ENCODE measurements at places on chromosomes 4 and X.

- no peak for DNase-seq
These were observed 130.6 kb upstream of the STX18 start for GRCh38 chr4:4672402-4672801.

DNA sequence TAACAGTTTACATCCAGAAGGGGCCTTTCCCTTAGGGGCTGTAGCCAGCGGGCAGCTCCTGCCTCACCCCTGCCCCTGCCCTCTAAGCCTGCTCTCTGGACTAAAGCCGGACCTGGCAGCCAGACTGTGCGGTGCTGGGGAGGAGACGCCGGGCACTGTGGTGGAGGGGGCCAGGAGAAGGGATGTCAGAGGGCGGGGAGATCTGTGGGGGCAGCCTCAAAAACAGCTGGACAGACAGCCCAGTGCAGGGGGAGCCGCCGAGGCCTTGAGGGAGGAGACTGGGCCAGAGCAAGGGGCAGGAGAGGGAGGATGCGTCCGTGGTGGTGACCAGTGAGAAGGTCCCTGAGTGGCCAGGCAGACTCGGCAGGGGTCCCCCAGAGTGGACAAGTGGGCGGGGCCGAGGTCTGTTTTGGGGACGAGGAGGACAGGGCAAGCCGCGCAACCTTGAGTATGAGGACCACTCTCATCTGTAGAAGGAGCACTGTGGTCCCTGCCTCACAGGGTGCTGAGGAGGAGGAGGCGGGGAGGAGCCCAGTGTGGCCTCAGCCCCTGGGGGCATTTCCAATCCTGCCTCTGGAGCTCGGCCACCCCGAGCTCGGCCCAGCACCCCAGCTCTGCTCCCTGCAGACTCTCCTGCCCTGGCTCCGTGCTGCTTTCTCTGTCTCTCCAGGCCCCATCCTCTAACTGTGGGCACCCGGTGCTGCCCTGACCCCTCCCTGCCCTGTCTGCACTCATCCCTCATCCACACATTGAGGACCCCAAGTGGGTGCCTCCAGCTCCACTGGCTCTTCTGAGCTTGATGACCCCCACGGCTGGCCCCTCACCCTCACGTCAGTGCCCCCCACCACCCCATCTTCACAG lies 59.2 kb upstream of the NKX1-1 start:
- DNase-seq: no peak

- no peak for DNase-seq
These were observed 4.8 kb upstream of the RGS12 start for GRCh38 chr4:3287972-3288570.

- DNase-seq: no peak
These were observed 34.1 kb downstream of the ART3 start for GRCh38 chr4:76108467-76109181.

GRCh38 chr4:87758270-87758669 lies 41.1 kb upstream of the IBSP start:
- no peak for DNase-seq

DNA sequence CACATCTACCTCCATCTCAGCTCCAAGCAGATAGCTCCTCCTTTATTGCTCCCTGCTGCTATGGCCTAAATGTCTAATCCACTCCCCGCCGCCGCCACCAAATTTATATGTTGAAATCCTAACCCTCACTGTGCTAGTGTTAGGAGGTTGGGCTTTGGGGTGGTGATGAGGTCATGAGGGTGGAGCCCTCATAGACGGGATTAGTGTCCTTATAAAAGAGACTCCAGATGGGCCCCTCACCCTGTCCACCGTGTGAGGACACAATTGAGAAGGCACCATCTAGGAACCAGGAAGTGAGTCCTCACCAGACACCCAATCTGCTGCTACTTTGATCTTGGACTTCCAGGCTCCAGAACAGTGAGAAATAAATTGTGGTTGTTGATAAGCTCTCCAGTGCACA lies 13.6 kb upstream of the TBC1D14 start:
- DNase-seq: no peak

DNA sequence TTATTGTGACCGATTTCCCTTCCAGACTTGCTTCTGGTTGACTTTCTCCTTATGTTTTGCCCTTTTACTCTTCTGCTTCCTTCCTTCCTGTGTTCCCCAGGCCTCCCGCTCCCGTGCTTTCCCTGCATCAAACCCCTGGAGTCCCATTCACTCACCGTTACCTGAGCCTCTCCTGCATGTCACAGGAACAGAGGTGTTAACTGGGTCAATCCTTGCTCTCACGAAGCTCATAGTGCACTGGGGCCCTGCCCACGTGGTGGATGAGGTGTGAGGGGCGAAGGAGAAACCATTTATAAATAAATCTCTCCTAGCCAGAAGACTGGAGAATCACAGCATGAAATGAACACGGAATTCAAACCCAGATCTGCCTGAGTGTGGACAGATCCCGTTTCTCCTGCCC lies 83.1 kb upstream of the MSX1 start:
- no peak for DNase-seq

DNA sequence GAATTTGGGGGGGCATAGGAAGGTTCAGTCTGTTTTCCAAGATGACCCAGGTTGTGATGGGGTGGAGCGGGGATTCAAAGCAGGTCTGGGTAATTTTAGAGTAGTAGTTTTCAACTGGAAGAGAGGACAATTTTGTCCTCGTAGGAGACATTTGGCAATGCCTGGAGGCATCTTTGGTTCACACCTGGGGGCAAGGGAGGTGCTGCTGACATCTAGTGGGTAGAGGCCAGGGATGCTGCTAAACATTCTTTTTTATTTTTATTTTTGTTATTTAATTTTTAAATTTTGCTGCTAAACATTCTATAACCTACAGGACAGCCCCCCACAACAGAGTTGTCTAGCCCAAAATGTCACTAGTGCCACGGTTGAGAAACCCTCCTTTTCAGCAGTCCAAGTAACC lies 1.9 kb downstream of the RAB9A start:
- no peak for DNase-seq

DNA sequence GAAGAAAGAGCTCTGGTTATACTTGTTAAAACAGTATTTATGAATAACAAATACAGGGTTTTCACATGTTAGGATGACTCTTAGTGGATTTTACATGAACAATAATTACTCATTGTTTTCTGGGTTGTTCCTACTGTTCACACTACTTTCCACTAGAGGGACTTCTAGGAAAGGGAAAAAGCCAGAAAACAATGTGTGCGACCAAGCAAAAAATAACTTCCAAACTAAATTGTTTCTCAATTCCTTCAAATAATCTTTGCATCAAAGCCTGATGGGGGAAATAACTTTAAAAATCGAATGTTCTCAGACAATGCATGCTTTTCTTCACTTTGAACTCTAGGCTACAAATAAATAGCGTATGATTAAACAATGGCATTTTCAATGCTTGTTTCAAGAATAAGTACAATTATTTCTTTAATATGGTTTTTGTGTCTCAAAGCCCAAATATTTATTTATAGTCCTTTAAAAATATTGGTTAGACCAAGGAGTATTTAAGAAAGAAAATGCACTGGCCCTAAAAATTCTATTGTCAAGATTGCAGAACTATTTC lies 72.1 kb upstream of the ETNPPL start:
- peak; percentile 40 for DNase-seq

GRCh38 chr4:13415068-13415785 lies 68.9 kb downstream of the RAB28 start:
- DNase-seq: no peak

DNA sequence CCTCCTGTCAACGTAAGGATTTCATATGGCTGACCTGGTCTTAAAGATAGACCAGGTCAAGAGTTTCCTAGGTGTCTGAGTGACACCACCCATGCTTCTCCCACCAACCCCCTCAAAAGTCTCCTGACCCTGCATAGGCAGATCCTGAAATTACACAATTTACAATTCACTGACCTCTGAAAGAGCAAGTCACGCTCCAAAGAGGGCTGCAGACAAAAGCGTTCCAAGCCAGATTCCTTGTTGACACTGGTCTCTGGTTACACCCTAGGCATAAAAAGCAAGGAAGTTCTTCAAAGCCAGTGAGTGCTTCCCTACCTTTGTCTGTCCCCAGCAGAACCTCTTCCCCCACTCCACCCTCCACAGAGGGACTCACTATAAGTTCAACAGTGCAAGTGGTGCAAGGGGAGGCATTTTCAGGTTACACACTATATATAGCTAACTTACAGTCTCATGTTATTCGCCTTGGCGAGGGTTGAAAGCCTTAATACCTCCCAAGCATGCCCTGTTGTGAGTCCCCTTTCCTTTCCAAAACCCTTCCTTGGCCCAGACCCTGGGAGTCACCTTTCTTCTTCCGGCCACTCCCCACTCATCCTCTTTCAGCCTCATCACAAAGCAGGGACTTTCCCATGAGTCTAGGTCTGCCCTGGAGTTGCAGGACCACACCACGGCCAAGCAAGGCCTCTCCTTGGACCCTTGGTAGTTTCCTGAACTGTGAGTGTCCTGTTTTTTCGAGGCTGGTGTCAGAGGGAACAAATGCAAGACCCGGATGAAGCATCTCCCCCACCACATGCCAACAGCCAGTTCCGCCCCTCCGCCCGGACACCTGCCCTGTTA lies 58.0 kb upstream of the KLF3 start:
- no peak for DNase-seq

GRCh38 chrX:54615109-54615508 lies 85.1 kb downstream of the GNL3L start:
- no peak for DNase-seq
